Stimulated activated naive CD8-positive, alpha-beta T cell treated with anti-CD3 and anti-CD28 coated beads, Interleukin-15, Interleukin-2, amounts not matched to agents 100 U/mL and 50 U/mL, for 24 hours (primary cell): ENCODE measurements at places on chromosomes 13 and 19.

GRCh38 chr19:13037161-13037560, 41.9 kb downstream of the NFIX start:
- DNase-seq = no peak

GRCh38 chr13:103203735-103204330, 137.6 kb upstream of the SLC10A2 start:
- DNase-seq = no peak

DNA sequence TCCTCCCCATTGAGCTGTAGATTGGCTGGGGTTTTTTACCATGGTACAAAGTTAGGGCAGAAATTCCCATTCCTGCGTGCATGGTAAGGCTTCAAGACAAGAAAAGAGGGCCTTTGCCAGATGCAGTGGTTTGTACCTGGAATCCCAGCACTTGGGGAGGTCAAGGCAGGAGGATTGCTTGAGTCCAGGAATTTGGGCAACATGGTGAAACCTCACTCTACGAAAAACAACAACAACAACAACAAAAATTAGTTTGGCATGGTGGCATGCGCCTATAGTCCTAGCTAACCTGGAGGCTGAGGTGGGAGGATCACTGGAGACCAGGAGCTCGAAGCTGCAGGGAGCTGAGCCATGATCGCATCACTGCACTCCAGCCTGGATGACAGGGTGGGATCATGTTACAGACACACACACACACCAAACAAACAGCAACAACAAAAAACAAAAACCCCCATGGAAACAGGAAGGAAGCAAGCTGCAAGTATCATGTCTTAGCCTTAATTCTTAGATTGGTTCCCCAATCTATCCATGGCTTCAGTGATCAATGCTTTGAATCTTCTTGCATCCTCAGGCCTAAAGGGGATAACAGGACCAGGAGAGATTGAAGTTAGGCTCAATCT, 5.5 kb upstream of the WTIP start:
- DNase-seq = no peak

DNA sequence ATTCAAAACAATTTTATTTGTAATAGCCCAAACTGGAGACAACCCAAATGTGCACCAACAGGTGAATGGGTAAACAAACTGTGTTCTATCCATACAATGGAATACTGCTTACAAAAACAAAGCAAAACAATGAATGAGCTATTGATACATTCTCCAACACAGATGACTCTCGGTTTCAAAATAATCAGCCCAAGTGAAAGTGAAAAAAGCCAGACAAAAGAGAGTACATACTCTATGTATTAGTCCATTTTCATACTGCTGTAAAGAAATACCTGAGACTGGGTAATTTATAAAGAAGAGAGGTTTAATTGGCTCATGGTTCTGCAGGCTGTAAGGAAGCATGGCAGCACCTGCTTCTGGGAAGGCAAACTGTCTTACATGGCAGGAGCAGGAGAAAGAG, 65.2 kb upstream of the LRCH1 start:
- no peak for DNase-seq

DNA sequence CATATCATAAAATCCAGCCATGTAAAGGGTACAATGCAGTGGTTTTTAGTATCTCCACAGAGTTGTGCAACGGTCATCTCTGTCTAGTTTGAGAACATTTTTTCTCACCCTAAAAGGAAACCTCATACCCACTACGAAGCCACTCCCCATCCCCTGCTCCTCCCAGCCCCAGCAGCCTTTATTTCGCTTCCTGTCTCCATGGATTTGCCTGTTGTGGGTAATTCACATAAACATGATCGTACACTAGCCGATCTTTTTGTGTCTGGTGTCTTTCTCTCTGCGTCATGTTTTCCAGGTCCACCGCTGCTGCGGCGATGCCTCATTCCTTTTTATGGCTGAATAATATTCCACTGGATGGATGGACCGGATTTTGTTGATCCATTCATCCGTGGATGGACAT, 28.6 kb downstream of the BICRA start:
- DNase-seq = no peak

- no peak for DNase-seq
These were observed 21.2 kb downstream of the ELAVL1 start for GRCh38 chr19:7983995-7984837.

GRCh38 chr19:8665468-8666213, 33.0 kb downstream of the ACTL9 start:
- DNase-seq = peak; percentile 32

DNA sequence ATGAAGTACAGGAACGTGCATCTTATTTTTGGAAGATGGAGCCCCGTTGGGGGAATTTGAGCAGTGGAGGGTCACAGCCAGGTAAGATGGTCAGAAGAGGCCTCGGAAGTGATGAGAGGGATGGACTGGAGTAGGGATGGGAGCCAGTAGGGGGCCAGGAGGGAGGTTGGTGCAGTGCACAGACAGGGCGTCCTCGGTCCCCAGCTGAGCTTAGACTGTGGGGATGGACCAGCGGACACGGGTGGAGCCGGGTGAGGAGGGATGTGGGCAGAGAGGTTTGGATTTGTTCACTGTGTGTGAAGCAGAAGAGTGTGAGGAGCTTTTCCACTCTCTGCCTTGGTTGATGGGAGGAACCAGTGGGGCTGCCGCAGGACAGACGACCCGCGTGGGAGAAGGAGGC, 10.6 kb downstream of the RPS9 start:
- DNase-seq = no peak

DNA sequence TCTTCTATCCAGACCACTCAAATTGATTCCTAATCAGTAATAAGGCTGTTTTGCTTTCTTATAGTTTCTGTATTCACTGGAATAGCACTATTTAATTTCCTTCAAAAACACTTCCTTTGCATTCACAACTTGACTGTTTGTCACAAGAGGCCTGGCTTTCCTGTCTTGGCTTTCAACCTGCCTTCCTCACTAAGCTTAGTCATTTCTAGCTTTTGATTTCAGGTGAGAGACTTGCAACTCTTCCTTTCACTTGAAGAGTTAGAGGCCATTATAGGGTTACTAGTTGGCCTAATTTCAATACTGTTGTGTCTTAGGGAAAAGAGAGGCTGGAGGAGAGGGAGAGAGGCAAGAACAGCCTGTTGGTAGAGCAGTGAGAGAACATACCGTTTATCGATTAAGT, 47.0 kb downstream of the SACS start:
- no peak for DNase-seq

GRCh38 chr19:872266-872951, 12.9 kb downstream of the CFD start:
- DNase-seq = peak; percentile 85

- no peak for DNase-seq
These were observed 9.1 kb downstream of the CDADC1 start for GRCh38 chr13:49256841-49257240.

GRCh38 chr13:93307651-93308050, 81.0 kb downstream of the GPC6 start:
- no peak for DNase-seq

- DNase-seq = no peak
These were observed 72.7 kb downstream of the DNAJC15 start for GRCh38 chr13:43095771-43096719.

DNA sequence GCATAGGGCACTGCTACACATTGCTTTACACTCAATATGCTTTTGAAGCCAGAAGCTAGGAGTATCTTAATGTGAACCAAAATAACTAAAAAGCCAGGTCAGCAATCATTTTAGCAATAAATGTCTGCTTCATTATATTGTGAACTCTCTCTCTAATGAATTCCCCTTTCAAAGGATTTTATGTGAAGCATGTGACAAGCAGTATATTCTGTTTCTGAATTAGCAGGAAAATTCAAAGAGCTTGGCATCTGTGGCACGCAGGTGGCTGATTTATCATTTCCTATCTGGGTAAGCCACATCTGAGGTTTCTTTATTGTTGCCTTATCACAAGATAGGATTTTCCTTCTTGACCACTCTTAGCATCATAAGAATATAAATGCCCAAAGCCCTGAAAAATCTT, 56.8 kb upstream of the KLF12 start:
- no peak for DNase-seq

- no peak for DNase-seq
These were observed 1075.1 kb upstream of the MIR17HG start for GRCh38 chr13:90272356-90272755.

DNA sequence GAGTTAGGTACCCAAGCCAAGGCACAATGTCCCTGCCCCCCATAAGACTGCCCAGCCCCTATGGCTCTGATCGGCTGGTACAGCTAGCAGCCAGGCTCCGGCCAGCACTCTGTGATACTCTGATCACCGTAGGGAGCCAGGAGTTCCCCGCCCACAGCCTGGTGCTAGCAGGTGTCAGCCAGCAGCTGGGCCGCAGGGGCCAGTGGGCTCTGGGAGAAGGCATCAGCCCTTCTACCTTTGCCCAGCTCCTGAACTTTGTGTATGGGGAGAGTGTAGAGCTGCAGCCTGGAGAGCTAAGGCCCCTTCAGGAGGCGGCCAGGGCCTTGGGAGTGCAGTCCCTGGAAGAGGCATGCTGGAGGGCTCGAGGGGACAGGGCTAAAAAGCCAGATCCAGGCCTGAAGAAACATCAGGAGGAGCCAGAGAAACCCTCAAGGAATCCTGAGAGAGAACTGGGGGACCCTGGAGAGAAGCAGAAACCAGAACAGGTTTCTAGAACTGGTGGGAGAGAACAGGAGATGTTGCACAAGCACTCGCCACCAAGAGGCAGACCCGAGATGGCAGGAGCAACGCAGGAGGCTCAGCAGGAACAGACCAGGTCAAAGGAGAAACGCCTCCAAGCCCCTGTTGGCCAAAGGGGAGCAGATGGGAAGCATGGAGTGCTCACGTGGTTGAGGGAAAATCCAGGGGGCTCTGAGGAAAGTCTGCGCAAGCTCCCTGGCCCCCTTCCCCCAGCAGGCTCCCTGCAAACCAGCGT, 3.0 kb upstream of the KMT2B start:
- peak; percentile 52 for DNase-seq

DNA sequence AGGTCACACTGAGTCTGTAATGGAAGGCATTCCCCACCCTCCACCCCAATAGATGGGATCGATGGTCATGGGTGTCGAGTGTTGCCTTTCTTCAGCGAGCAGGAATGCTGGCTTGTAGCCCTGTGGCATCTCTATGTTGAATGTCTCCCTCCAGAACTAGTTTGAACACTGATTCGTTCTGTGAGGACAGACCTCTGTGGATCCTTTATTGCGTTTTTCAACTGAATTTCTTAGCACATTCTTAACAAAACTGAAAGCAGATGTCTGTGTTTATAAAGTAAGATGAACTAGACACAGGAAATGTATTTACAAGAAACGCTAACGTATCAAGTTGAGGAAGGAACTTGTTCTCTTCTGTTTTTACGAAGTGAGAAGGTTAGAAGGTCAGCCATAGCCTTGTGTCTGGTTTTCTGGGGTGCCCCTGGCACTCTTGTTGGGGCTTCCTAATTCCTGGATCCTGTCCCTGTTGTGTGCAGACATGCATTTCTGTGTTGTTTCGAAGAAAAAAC, 36.8 kb upstream of the TM9SF2 start:
- DNase-seq = no peak

DNA sequence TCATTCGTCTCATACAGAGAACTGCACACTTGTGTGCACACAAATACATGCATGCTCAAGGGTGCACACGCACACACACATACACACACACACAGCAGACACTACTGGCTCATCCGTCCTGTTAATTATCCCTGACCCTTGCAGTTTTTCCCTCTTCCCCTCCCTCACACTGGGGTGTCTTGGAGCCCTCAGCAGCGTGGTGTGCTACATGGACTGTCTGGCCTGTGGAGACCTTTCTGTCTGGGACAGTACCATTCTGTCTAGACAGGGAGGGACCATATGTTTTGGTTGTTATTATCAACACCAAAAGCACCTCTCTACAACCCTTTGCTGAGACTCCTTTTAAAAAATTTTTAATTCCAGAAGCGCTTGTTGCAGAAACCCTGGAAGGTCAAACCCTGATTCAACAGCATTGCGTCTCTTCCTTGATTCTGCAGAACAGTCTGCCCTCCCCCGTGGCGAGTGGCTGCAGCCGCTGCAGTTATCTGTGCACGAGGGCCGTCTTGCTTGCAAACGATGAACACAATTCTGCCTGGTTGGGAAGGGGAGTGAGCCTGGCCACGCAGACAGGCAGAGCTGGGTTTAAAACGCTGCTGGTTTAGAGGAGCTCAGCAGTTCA, 374.0 kb downstream of the IRS2 start:
- no peak for DNase-seq

GRCh38 chr19:7682175-7682855, 1.7 kb downstream of the TRAPPC5 start:
- DNase-seq = no peak

DNA sequence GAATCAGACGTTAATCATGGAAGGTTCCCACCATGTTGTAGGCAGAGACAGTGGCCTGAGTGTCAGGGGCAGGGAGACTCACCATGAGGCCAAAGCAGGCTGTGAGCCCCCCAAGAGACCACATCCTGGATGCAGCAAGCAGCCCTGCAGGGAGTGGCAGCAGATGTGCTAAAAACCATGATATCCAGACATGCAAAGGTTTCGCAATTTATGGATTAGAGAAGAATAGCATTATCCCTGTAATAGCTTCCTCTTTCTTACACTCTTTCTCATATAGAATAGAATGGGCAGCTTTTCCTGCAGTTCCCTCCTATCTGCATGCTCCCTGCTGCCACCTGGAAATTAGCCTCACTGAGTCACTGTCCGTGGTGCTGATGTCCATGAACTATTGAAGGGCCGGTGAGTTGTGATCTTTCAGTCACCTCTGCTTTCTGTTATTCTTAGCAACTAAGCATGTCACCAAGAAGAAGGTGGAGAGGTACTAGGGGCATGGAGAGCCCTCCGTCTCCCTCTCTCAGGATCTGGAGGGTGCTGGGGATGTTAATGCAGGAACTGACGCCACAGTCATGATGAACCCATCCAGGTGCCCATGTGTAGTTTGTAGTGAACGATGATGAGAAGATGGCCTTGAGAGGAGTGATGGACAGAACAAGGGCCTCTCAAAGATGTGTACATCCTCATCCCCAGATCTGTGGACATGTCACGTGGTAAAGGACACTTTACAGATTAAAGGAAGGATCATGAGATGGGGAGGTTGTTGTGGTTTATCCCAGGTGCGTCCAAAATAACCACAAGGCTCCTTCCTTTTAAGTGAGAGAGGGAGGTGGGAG, 9.9 kb downstream of the CEACAM4 start:
- no peak for DNase-seq

GRCh38 chr13:111242585-111242984, 77.9 kb upstream of the TEX29 start:
- DNase-seq = no peak

GRCh38 chr19:19633711-19634515, 5.9 kb upstream of the LPAR2 start:
- no peak for DNase-seq

DNA sequence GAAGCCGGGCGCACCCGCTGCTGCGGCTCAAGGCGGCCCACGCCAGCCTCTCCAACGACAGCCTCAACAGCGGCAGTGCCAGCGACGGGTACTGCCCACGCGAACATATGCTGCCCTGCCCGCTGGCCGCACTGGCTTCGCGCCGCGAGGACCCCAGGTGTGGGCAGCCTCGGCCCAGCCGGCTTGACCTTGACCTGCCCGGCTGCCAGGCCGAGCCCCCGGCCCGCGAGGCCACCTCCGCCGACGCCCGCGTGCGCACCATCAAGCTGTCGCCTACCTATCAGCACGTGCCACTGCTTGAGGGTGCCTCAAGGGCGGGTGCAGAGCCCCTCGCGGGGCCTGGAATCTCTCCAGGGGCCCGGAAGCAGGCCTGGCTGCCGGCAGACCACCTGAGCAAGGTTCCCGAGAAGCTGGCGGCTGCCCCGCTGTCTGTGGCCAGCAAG, 13.0 kb downstream of the C19orf25 start:
- no peak for DNase-seq

- DNase-seq = no peak
These were observed 15.1 kb downstream of the SAFB start for GRCh38 chr19:5637971-5638370.
